ENCODE measurements at places on chromosomes 2 and 18. TPM values are rescaled to one million over a fixed set of nuclear protein-coding genes. Genes with fewer than 3 reads are reported as not detected.
A peak's percentile ranks its signal among the peaks of the same experiment; 100 is the strongest.

DNA sequence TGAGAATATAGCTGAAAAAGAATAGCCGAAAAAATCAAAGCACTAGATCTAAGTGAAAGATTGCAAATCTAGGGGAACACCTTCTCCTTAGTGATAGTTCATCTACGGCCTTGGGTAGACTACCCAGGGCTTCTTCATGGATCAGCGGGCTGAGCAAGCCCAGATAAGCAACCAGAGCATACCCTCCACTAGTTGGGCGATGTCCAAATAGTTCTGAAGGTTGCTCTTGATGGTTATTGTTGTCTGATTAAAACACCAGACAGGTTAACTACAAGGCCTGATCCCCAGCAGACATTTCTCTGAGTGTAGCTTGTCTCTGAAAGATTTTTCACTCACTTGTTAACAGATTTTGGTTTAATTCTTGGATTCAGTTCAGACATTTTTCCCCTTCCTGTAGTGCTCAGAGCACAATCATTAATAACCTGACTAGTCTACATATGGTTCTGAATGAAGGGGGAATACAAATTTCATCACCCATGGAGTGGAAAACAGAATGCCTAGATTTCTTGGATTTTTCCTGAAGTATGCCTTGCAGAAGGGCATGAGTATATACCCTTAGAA lies 99.6 kb downstream of the BABAM2 start:
- H3K27ac ChIP-seq, result no peak overlapping the region
- H3K4me1 ChIP-seq, result peaks cover 20% of the 10 kb centered on the region
- DNase-seq, result no peak
- no peaks in the 10 kb centered on the region for H3K36me3 ChIP-seq

The SERPINB13 gene
- total RNA-seq, result not detected

The CDKL4 gene
- 0.38 TPM for total RNA-seq

The RFTN2 gene
- total RNA-seq, result not detected

GRCh38 chr2:119142824-119143223 lies 15.7 kb downstream of the C1QL2 start:
- no peak for DNase-seq
- H3K4me1 ChIP-seq, result no peaks in the 10 kb centered on the region
- no peaks in the 10 kb centered on the region for H3K36me3 ChIP-seq

DNA sequence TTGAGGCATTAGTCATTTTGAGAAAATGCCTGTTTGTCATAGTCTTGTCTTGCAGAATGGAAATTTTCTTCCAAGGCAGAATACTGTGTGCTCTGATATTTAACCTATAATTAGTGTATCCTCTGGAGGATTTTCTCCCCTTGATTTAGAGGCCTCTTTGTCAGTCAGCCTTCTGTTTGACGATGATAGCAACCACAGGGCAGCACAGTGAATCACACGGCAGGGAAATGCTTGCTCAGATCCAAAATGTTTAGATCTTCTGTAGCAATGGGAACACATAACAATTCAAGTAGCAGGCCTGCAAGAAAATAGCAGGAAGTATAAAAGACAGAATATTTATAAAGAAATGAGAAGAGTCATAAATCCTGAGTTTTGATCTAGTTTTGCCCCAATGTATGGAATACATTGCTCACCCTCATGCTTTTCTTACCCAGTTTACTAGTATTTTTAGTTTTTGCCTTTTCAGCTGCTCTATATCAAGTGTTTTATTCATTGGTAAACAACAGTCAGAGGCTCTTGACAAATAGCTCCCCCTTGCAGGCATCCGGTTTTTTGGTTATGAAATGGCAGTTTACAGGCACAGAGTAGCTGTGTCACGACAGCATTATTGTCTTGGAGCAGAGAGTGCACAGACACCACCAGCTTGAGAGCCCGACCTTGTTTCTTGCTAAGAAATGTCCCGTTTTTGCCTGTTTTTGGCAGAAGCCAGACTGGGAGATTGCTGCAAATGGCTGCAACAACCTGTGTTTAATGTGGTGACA lies 185.1 kb downstream of the MYO3B start:
- DNase-seq, result no peak
- H3K36me3 ChIP-seq, result no peaks in the 10 kb centered on the region
- H3K27me3 ChIP-seq, result peaks cover 3% of the 10 kb centered on the region
- no peak overlapping the region for H3K27ac ChIP-seq
- H3K4me1 ChIP-seq, result peaks cover 4% of the 10 kb centered on the region
- no peak overlapping the region for H3K4me3 ChIP-seq

GRCh38 chr2:162058973-162059668 lies 14.9 kb downstream of the DPP4 start:
- no peak overlapping the region for H3K4me3 ChIP-seq
- no peak for DNase-seq

The HOXD4 gene
- not detected for total RNA-seq

DNA sequence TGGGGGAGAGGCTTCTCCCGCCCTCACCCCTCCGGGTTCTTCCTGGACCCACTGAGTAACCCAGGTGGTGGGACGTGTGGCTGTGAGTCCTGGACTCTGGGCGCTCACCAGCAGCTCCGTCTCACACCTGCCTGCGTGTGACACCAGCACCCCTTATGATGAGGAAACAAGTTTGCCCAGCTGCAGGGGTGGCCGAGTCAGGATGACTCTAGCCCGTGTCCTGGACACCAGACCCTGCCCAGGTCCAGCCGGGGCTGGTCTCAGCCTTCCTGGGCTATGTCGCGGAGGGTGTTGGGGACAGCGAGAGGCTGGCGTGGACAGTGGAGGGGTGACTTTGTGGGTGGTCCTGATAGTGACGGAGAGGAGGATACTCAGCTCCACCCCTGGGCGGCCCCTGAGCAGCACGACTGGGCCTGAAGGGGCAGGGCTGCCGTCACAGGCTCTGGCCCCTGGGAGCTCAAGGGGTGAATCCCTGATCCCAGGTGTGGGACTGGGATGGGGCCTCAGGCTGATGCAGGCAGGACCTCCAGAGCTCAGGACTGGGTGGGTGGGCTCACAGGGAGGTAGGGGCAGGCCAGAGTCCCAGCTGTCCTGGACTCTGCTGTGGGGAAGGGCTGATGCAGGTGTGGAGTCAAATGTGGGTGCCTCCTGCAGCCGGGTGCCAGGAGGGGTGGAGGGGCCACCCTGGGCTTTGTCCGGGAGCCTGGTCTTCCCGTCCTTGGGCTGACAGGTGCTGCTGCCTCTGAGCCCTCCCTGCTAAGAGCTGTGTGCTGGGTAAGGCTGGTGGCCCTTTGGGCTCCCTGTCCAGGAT lies 3.7 kb downstream of the GPR35 start:
- H3K36me3 ChIP-seq, result no peaks in the 10 kb centered on the region
- no peak for DNase-seq
- H3K4me1 ChIP-seq, result peaks cover 49% of the 10 kb centered on the region
- H3K4me3 ChIP-seq, result no peak overlapping the region

DNA sequence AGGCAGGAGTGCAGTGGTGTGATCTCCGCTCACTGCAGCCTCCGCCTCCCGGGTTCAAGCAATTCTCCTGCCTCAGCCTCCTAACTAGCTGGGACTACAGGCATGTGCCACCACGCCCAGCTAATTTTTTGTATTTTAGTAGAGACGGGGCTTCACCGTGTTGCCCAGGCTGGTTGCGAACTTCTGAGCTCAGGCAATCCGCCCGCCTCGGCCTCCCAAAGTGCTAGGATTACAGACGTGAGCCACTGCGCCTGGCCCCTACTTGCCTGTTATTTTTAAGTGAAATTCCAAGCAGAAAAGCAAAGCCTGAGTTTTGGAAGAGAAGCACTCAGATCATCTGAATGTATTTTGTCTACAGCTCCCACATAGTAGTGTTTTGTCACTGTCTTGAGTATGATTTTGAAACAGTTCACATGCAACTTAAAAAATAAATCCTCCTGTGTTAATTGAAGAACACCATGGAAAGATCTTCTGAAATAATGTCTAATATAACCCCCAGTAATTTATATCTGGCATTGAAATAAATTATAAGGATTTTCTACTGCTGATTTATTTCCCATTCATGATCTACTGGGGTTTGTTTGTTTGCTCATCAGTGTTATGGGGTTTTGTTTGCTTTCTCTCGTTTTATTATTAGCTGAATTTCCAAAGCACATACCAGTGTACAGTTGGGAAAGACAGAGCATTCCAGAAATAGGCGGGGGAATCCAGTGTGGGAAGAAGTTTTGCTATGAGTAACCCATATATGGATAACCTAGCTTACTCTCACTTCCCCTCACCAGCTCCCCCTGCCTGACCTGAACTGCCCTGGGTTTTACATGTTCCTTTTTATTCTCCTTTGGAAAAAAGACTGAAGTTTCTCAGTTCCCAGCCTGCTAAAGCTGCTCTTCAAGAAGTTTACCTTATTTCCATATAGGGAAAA lies 80.1 kb upstream of the MAP3K20 start:
- H3K36me3 ChIP-seq, result no peaks in the 10 kb centered on the region
- H3K27ac ChIP-seq, result no peak overlapping the region
- no peaks in the 10 kb centered on the region for H3K4me1 ChIP-seq
- no peak for DNase-seq
- no peaks in the 10 kb centered on the region for H3K27me3 ChIP-seq

DNA sequence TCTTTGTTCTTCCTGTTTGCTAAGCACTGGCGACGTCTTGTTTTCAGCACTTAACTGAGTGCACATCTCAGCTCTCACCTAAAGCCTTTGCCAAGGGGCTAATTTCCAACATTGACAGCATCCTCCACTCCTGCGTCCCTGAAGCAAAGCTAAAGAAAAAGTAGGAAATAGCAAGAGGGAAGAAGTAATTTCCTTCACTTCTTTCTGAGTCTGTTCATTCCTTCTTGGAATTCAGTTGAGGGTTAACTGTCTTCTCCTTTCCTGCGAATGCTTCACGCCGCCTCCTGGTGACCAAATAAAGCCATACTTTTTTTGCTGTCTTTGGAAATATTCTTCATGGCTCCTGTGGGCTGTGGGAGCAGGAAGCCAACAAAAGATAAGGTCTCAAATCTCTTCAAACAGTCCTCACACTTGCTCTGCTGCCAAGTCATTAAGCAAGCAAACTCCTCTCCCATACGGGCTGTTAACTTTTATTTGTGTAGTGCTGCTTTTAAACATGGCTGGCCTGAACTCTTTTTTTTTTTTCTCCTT lies 100.9 kb downstream of the DPP10 start:
- DNase-seq, result no peak
- no peak overlapping the region for H3K27ac ChIP-seq
- no peaks in the 10 kb centered on the region for H3K4me1 ChIP-seq

DNA sequence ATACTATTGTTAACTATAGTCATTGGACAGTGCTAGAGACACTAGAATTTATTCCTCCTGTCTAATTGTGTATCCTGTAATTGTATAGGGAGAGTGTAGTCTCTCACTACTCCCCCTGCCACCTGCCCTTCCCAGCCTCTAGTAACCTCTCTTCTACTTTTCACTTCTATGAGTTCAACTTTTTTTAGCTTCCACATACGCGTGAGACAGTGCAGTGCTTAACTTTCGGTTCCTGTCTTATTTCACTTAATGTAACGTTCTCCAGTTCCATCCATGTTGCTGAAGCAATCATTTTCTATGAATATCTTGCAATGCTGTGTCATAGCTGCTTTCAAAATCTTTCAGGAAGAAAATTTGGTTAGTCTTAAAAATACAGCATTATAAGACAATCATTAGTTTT lies 22.8 kb upstream of the RUFY4 start:
- H3K27ac ChIP-seq, result no peak overlapping the region
- no peak for DNase-seq
- H3K36me3 ChIP-seq, result no peaks in the 10 kb centered on the region
- H3K27me3 ChIP-seq, result no peaks in the 10 kb centered on the region
- no peaks in the 10 kb centered on the region for H3K4me1 ChIP-seq
- H3K4me3 ChIP-seq, result no peak overlapping the region

- no peak overlapping the region for H3K27ac ChIP-seq
- no peak overlapping the region for H3K4me3 ChIP-seq
- H3K4me1 ChIP-seq, result no peaks in the 10 kb centered on the region
- no peaks in the 10 kb centered on the region for H3K27me3 ChIP-seq
- DNase-seq, result no peak
These were observed 153.8 kb downstream of the IKZF2 start for GRCh38 chr2:212997526-212998020.

GRCh38 chr2:172859581-172860335 lies 124.1 kb downstream of the RAPGEF4 start:
- no peaks in the 10 kb centered on the region for H3K4me1 ChIP-seq
- peaks cover 4% of the 10 kb centered on the region for H3K27me3 ChIP-seq
- H3K27ac ChIP-seq, result no peak overlapping the region
- H3K36me3 ChIP-seq, result no peaks in the 10 kb centered on the region

- no peak overlapping the region for H3K27ac ChIP-seq
- H3K27me3 ChIP-seq, result no peaks in the 10 kb centered on the region
- no peak for DNase-seq
- H3K4me1 ChIP-seq, result no peaks in the 10 kb centered on the region
- no peak overlapping the region for H3K4me3 ChIP-seq
These were observed 28.1 kb upstream of the ASPRV1 start for GRCh38 chr2:69989441-69990105.

GRCh38 chr2:73897934-73898333 lies 5.1 kb downstream of the ACTG2 start:
- H3K4me1 ChIP-seq, result peaks cover 5% of the 10 kb centered on the region
- DNase-seq, result no peak
- H3K4me3 ChIP-seq, result no peak overlapping the region
- no peaks in the 10 kb centered on the region for H3K27me3 ChIP-seq
- H3K36me3 ChIP-seq, result no peaks in the 10 kb centered on the region

DNA sequence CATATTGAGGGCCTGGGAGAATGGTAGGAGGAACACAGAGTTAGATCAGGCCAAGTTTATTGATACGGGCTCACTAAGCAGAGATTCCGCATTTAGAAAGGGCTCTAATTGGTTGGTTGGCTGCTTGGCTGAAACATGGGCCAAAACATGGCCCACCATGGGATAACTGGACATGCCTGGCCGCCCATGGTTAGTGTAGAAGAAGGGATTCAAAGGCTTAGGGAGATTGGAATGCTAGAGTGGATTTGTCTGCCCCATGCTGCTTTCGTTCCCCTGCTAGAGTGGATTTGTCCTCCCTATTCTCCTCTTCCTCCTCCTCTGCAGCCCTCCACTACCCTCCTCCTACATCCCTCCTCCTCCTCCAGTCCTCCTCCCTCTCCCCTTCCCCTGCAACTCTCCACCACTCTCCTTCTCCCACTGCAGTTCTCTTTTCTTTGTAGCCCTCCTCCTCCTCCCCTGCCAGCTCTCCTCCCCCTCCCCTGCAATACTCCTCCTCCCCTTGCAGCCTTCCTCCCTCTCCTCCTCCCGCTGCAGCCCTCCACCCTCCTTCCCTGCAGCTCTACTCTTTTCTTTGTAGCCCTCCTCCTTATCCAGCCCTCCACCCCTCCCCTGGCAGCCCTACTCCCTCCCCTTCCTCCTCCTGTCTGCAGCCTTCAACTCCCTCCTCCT lies 17.2 kb downstream of the BOK start:
- no peak overlapping the region for H3K27ac ChIP-seq
- DNase-seq, result no peak
- no peaks in the 10 kb centered on the region for H3K4me1 ChIP-seq

GRCh38 chr2:98761267-98761781 lies 30.4 kb upstream of the MGAT4A start:
- peak overlapping the region; percentile 34 for H3K27ac ChIP-seq
- peak; percentile 61 for DNase-seq
- no peak overlapping the region for H3K4me3 ChIP-seq
- H3K36me3 ChIP-seq, result no peaks in the 10 kb centered on the region
- peaks cover 89% of the 10 kb centered on the region for H3K4me1 ChIP-seq

GRCh38 chr2:101688261-101688660 lies 9.2 kb upstream of the MAP4K4 start:
- H3K36me3 ChIP-seq, result no peaks in the 10 kb centered on the region
- peaks cover 14% of the 10 kb centered on the region for H3K4me1 ChIP-seq
- DNase-seq, result no peak
- H3K27me3 ChIP-seq, result no peaks in the 10 kb centered on the region
- no peak overlapping the region for H3K27ac ChIP-seq

The CNNM3 gene
- total RNA-seq, result 57.4 TPM

- peaks cover 75% of the 10 kb centered on the region for H3K36me3 ChIP-seq
- no peak for DNase-seq
- H3K4me3 ChIP-seq, result no peak overlapping the region
- no peaks in the 10 kb centered on the region for H3K27me3 ChIP-seq
- H3K4me1 ChIP-seq, result no peaks in the 10 kb centered on the region
These were observed 49.1 kb downstream of the ADI1 start for GRCh38 chr2:3470166-3470651.
